ENCODE measurements at places on chromosomes 6 and 20. TPM values are rescaled to one million over a fixed set of nuclear protein-coding genes. Genes with fewer than 3 reads are reported as not detected.

DNA sequence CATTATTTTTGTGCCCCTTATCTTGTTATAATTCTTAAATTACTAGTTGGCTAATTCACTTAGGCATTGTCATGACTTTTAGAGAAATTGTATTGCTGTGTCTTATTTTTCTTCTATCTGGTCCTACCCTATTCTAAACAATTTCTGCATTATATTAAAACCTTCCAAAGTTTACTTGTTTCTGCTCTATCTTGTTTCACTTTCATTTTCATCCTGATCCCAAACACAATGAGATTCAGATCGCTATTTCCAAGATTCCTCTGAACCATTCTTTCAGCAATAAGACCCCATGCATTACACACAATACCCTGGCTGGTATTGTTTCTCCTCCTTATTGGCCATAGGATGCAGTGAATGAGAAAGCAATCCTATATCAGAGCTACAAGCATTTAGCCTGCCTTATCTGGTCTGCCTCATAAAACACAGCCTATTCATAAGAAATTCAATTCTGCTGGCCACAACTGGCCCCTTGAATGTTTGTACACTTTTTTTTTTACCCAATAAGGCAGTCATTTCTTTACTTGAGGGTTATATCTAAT, 69.9 kb upstream of the POU3F2 start:
- DNase-seq = peak; percentile 38

- DNase-seq = no peak
These were observed 1.9 kb upstream of the GID8 start for GRCh38 chr20:62935968-62936585.

GRCh38 chr6:156538875-156539660, 238.1 kb upstream of the ARID1B start:
- DNase-seq = peak; percentile 26

- DNase-seq = no peak
These were observed 10.8 kb downstream of the TRIM26 start for GRCh38 chr6:30202366-30202765.

GRCh38 chr6:33521489-33522091, 58.5 kb downstream of the BAK1 start:
- DNase-seq = no peak

GNMT gene
- not detected for total RNA-seq

CASP8AP2 gene
- total RNA-seq = 5.9 TPM

OR2H2 gene
- total RNA-seq = not detected

DNAH8 gene
- total RNA-seq = not detected

GRCh38 chr20:54995553-54995952, 520.2 kb downstream of the DOK5 start:
- DNase-seq = peak; percentile 67

DNA sequence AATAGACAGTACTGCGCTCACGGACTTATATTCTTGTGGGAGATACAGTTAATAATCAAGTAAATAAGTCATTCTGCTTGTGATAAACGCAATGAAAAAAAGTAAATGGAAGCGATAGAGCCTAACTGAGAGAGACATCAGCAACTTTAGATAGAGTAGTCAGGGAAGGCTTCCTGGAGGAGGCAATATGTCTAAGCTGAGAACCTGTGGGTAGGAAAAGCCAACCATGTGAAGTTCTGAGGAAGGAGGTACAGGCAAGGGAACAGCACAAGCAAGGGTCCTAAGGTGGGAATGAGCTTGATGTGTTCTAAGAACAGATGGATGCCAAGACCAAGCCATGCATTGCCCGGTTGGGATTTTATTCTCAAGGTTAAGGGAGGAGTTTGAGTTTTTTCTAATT, 7.2 kb upstream of the KCNB1 start:
- no peak for DNase-seq

DNA sequence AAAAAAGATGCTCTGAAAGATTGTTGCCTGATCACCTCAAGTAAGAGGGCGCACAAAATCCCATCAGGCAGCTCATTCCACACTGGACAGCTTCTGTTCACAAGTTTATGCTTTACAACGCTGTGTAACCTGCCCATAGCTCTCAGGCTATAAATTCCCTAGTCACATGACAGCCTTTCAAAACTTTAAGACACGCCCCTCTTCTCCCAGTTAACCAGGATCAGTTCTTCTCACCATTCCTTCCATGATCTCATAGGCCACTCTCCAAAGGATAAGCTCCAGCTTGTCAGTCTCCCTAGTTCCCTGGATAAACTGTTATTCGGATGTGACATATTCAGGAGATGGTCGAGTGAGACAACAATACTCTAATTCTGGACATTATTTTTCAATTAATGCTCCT, 15.0 kb downstream of the ADNP start:
- DNase-seq = peak; percentile 44

DNA sequence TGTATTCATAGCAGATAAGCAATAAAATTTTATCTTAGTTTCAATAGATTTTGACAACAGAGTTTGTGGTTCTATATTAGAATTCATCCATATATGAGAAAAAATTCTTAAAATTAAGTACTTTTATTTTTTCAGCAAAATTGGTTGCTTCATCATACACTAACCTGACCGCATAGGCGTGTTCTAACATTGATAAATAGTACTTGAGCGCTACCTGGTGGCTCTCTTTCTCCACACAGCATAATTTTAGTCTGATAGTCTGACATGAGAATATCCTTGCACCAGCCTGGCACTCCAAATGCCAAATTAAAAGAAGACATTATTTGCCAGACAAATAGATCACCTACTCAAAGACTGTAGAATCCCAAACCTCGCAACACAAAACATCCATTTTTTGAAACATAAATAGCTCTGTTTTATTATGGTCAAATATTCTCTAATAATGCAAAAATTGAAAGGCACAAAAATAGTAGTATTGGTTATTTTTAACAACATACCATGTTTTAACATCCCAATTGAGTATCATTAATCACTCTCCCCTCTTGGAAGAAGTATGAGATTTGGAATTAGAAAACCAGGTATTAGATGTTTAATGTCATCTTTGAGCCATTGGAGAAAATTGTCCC, 33.0 kb upstream of the FILIP1 start:
- peak; percentile 47 for DNase-seq
